ENCODE measurements at places on chromosomes 3 and 15.

GRCh38 chr3:60399292-60399691 lies 852.0 kb downstream of the FHIT start:
- no peak for DNase-seq

GRCh38 chr3:48634661-48635221 lies 520 bp downstream of the SLC26A6 start:
- peak; percentile 70 for DNase-seq

- no peak for DNase-seq
These were observed 8.3 kb upstream of the PLCH1 start for GRCh38 chr3:155753038-155753639.

DNA sequence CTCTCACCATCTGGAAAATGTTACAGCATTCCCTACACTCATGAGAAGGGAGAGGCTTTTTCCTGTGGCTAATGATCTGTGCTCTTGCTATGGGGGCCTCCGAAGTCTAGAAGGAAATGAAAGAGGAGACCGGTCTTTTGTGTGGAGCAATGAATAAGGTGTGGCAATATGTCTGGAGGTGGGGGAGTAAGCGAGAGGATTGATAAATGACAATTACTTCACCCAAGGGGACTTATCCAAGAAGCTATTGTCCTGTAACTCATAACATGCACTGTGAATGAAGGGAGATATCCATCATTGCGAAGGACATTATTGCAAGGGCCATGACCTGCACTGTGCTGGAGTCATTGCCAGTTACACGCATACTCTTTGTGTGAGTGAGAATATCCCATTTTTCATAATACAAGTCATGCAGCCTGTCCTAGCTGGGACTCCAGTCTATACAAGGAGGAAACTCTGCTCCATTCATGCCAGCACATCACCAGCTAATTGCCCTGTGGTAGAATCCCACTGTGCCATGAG lies 37.7 kb upstream of the SYNPR start:
- DNase-seq = no peak

DNA sequence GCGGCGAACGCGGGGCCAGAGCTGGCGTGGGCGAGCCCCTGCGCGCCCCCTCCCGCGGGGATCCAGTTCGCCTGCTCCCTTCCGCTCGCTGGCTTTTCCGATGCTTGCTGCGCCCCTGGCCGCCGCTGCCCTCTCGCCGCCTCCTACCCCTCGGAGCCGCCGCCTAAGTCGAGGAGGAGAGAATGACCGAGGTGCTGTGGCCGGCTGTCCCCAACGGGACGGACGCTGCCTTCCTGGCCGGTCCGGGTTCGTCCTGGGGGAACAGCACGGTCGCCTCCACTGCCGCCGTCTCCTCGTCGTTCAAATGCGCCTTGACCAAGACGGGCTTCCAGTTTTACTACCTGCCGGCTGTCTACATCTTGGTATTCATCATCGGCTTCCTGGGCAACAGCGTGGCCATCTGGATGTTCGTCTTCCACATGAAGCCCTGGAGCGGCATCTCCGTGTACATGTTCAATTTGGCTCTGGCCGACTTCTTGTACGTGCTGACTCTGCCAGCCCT lies 721 bp downstream of the P2RY1 start:
- DNase-seq = no peak

DNA sequence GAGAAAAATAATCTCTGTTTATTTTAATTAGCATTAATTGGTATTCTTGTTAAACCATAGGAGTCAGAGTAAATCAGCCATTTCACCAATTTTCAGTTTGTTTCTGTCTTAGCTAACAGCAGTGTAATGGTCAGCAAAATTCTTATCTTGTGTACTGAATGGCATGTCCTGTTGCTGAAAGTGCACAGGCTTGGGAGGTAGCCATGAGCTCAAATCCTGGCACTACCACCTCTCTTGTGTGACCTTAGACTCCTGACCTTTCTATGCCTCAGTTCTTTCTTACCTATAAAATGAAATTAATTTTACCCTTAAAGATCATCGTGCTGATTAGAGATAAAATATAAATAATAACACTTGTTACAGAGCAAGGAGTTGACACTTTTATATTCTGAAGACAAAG lies 35.8 kb downstream of the MLH1 start:
- no peak for DNase-seq

All from CD4-positive, alpha-beta T cell (primary cell).